ENCODE measurements at places on chromosomes 4 and X.

DNA sequence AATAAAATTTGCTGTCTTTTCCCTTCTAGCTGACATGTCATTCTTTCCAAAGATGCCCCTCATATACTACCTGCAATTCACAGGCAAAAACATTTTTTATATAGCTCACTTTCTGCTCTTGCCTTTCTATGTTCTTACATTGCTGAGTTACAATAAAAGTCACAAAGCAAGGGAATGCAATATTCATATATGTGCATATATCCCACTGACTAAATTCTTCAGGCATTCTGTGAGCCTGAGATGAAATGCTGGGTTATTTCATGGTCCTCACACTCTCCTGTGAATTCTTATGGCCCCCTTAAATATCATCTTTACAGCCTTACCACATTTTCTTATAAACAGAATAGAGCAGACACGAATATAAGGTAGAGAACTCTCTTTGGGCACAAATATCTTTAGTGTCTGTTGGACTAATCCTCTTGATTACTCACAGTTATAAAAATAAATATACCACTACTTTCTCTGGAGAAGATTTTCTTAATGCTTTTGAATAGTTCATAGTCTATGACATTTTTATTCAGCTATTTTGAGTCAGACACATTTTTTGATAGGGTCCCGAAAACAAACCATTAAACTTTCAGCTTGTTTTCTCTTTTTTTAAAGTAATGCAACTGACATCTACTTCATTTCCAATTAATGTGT lies 84.1 kb upstream of the H2AZ1 start:
- DNase-seq: no peak

DNA sequence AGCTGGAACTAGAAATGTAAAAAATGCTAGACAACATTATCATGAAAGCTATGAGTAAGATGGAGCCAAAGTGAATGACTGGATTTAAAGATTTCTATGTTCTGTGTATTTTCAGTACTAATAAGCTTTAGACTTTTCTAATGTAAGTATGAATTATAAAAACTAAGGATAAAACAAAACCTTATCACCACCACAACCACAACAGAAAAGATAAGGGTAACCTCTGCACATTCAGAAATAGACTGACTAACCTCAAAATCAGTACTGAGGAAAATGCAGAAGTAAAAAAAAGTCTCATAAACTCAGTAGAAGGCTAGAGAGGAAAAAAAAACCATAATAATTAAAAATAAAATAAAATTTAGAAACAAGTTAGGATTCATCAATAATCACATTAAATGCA lies 14.9 kb upstream of the UBE2NL start:
- DNase-seq: no peak

GRCh38 chr4:23590431-23590830 lies 299.4 kb downstream of the PPARGC1A start:
- DNase-seq: no peak

DNA sequence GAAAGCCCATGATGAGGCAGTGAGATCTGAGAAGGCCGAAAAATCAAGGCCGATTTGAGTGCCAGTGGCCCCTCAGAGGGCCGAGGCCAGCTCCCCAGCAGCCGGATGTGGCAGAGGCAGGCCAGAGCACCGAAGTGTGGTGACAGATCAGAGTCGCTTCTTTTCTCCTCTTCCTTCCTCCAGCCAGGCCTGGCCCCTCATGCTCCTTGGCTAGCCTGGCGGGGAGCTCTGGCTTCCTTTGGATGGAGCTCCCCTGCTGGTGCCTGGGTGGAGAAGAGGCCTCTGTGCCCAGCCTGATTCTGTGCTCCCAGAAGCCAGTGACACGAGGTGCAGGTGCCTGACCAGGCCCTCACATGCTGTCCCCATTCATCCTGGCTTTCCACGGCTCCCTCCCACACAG lies 127.2 kb upstream of the PABPC4L start:
- DNase-seq: no peak

DNA sequence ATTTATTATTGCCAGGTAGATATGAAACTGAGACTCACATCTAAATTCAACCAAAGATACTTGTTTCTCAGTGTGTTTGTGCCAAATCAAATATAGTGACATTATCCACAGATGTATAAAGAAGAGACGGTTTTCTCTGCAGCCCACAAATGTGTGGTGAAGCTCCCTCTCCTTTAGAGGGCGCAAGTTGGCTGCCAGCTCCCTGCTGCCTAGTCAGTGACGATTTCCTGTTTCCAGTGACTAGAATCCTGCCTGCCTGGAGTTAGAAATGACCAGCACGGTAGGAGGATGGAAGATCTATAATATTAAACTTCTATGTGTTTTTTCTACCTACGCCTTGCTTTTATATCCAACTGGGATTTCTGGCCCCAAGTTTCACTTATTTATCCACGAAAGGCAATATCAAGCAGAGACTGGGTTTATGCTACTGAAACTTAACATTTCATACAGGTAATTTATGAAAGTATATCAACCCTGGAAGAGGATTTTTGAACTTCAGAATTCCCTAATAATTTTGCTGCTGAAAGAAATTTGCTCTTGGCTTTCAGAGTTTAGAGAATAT lies 1793.7 kb upstream of the TENM3 start:
- no peak for DNase-seq

- DNase-seq: peak; percentile 19
Measured at GRCh38 chr4:751676-752075, 46.0 kb downstream of the PCGF3 start.

- no peak for DNase-seq
Measured at GRCh38 chr4:188316391-188316790, 177.2 kb downstream of the TRIML1 start.

- no peak for DNase-seq
Measured at GRCh38 chr4:113628711-113629110, 132.8 kb downstream of the CAMK2D start.

Measured in anterior cingulate cortex (tissue), 58 donors.